Fibroblast of skin of abdomen (primary cell): ENCODE measurements at places on chromosomes 2 and 18.
A peak's percentile ranks its signal among the peaks of the same experiment; 100 is the strongest.

GRCh38 chr2:100140582-100140981 lies 1.8 kb downstream of the AFF3 start:
- no peak for DNase-seq

- no peak for DNase-seq
These were observed 1.0 kb upstream of the KYNU start for GRCh38 chr2:142876423-142876822.

DNA sequence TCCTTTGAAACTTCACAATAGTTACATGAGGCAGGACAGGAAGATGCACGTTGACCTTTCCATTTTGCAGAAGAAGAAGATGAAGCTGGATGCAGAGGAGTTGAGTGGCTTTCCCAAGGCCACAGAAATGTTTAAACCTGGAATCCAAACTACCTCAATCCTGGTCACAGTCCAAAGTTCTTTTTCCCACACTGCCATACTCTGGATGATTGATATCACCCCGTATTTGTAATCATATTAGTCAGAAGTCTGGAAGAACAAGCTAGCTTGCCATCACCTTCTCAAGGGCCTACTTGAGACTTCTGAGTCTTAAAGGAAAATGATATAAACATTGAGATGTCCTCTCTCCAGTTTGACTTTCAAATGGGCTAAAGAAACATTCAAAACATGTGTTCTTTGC lies 190.1 kb downstream of the LNPK start:
- peak; percentile 12 for DNase-seq

DNA sequence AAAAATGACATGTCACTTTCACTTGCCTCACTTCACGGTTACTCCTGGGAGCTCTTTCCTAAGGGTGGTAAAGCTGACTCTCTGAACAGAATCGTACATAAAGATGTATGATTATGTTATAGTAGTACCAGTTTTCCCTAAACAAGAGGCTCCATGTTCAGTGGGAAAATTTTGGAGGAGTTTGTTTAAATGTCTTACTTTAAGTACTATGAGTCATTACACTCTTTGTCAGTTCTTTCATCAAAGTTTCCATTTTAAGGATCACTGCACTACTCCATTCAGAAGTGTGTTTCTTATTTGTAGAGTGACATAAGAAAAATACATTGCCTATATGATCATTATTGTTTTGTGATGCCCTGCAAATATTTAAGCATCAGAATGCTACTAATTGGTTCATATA lies 121.1 kb upstream of the FIGN start:
- no peak for DNase-seq

DNA sequence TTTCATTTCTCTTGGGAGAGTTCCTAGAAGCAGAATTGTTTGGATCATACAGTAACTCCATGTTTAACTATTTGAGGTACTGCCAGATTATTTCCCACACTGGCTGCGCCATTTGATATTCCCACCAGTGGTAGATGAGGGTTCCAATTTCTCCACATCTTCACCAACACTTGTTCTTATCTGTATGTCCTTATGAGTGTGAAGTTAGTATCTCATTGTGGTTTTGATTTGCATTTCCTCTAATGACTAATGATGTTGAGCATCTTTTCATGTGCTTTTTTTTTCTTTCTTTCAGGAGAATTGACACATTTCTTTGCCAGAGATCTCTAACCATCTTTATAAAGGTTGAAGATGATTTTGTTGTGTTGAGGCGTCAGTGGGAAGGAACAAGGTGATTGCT lies 4.1 kb upstream of the MGAT5 start:
- DNase-seq, result no peak

DNA sequence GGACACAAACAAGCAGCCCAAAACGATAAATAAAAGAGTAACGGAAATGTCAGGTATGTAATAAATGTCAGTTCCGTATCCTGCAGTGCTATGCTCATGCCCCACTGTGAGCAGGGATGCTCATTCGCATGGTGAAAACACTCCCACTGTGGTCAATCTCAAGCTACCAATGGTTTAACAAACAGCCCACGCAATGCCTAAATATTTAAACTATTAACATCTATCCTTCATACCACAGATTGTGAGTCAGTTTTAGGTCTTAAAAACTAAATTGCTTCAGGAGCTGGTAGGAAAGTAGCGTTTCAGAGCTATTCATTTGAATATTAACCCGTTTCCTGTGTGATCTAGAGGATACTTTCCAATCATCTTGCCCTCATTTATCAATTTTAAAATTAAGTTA lies 207.4 kb downstream of the TCF4 start:
- peak; percentile 80 for DNase-seq

DNA sequence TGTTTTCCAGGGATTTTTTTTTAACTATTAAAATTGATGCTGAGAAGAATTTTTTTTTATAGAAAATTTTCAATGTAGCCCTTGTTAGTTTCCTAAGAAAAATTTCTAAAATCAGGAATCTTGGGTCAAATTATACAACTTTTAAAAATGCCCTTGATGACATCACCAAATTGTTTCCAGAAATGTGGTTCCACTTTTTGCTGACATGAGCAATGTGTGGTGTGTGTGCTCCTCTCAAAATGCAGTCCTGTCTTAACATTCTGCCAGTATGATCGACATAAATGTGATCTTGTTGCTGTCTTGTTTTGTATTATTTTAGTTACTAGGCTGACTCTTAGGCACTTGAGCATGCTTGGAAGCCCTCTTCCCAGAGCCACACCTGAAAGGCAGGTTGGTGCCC lies 89.7 kb upstream of the ST6GAL2 start:
- peak; percentile 56 for DNase-seq

DNA sequence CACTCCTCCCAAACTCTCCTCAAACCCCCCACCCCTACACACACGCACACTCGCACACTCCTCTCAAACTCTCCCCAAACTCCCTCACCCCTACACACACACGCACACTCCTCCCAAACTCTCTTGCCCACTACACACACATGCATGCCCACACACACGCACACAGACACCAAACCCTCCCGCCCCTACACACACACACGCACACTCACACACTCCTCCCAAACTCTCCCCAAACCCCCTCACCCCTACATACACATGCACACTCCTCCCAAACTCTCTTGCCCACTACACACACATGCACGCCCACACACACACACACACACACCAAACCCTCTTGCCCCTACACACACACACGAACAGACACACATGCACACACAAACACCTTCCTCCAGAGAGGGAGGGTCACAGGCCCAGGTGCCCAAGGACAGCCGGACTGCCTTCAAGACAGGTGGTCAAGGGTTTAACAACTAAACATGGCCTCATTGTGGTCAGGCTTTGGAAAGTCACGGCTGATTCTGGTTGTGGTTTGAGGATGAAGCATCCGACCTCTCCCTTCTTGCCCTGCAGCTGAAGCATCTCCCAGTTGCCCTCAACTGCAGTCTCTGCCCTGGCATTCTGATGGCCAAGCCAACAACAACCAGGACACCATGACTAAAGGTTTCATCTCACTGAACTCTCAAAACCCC lies 72.3 kb upstream of the SNTG2 start:
- no peak for DNase-seq

DNA sequence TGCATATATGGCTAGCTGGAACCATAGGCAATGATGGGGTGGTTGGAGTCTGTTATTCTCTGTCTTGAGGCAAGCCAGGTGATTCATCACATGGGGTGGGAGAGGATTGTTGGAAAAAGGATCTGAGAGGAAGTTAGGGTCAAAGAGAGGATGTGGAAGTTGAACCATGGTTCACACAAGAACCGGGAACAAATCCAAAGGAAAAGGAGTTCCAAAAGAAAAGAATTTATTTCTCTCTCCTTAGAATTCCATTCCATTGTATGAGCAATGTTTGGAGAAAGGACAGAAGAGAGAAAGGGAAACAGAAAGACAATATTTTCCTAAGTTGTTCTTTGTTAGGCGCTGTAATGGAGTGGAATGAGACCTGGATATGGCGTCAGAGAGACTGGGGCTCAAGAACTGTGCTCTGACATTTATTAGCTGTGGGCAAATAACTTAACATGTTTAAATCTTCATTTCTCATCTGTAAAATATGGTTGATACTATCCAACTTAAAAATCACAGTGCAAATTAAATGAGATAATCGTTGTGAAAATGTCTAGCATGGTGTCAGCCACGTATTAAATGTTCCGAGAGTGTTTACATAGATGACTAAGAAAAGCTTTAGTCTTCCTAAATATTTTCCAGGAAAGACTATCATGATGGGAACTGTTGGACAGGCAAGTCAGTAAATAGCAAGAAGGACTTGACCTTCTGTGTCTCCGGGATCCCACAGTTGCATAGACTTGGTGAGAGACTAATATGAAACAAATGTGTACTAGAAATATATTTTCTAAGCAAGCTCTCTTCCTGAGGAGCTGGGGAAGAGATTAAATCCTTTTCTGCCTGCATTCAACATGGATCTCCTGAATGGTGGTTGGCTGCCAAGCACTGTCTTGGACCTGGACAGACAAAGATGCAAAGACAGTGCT lies 71.4 kb downstream of the TRIB2 start:
- peak; percentile 93 for DNase-seq

GRCh38 chr2:52473526-52473925 lies 1294.1 kb upstream of the CHAC2 start:
- DNase-seq, result no peak

- no peak for DNase-seq
These were observed 98.9 kb downstream of the SPHKAP start for GRCh38 chr2:228082571-228082970.

GRCh38 chr2:149084924-149085795 lies 46.7 kb downstream of the LYPD6B start:
- DNase-seq, result peak; percentile 47
